Stimulated activated CD8-positive, alpha-beta memory T cell treated with anti-CD3 and anti-CD28 coated beads, Interleukin-4, amount 100 ng/mL, for 1 hour (primary cell): ENCODE measurements at places on chromosomes 7 and 10.

- no peak for DNase-seq
Observed at GRCh38 chr10:101140950-101141615, 10.0 kb downstream of the TLX1 start.

DNA sequence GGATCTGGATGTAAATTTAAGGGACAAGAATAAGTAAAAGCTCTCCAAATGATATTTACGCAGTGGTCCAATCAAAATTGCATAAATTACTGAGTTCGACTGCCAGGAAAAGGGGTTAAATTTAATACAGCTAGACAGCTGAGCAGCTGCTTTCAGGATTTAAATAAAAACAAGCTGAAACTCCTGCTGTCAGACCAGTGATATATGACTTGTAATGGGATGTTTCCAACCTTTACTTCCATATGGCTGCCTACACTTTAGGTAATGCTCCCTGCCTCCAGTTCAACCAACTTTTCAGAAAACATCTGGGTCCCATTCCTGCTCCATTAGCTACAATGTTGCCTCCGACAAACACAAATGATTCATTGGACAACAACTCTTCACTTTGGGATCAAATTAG, 326.3 kb upstream of the DGKB start:
- no peak for DNase-seq

GRCh38 chr10:116201011-116201410, 72.0 kb downstream of the GFRA1 start:
- no peak for DNase-seq

DNA sequence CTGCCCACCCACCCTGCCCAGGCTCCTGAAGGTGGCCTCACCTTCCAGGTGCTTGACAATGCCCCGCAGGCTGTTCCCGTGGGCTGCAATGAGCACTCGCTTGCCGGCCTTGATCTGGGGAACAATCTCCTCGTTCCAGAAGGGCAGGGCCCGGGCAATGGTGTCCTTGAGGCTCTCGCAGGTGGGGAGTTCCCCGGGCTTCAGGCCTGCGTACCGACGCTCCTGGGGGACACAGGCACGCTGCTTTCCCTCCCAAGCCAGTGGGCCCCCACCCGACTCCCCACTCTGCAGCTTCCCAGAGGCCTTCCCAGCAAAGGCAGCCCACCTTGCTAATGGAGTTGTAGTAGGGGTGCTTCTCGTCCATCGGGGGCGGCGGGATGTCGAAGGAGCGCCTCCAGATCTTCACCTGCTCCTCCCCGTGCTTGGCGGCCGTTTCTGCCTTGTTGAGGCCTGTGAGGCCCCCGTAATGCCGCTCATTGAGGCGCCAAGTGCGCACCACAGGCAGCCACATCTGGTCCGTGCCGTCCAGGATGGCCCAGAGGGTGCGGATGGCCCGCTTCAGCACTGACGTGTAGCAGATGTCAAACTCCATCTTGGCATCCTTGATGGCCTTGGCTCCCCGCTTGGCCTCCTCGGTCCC, 456 bp downstream of the PGAM2 start:
- DNase-seq, result no peak

GRCh38 chr7:30465811-30466180, 12.8 kb downstream of the NOD1 start:
- no peak for DNase-seq

- DNase-seq, result no peak
Observed at GRCh38 chr10:6811153-6811552, 231.1 kb upstream of the PRKCQ start.

- no peak for DNase-seq
Observed at GRCh38 chr10:70528741-70529362, 50.3 kb downstream of the PALD1 start.

- no peak for DNase-seq
Observed at GRCh38 chr10:97039538-97040247, 146.1 kb downstream of the SLIT1 start.

- no peak for DNase-seq
Observed at GRCh38 chr7:70630818-70631457, 501.0 kb upstream of the GALNT17 start.

DNA sequence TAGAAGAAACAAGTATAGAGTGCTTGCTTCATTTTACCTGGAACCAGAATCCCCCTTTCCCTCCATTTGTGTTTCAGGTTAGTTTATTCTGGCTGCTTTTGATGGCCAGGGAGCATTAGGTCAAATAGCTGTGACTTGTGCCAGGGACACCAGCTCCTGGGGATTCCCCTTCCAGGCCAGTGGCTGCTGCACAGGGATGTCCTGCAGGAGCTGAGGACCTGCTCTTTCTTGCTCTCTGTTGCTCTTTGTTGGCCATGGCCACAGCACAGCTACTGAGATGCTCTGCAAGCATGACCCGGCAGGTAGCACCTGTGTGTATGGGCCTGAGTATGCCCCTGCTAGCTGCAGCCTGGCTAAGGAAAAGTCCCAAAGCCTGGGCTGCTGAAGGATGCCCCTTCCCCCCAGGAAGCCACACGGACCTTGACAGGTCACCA, 208.9 kb downstream of the EBF3 start:
- no peak for DNase-seq

GRCh38 chr10:47449979-47450378, 33.9 kb downstream of the ANXA8 start:
- no peak for DNase-seq

DNA sequence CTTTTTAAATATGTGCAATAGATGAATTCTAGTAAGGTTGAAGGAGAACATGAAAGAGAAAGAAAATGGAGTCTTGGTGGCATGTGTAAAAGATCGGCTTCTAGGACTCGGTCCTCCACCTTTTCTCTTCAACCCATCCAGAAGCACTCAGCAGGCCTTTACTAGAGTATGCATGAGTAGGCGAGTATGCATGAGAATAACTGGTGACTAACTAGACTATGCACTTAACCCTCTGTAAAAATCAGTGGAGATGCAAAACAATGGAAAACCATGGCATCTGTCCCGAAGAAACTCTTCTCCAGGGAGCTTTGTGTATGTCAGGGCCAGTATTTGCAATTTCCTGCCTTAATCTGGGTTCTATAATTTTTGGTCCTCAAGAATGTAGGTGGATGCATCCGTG, 40.0 kb upstream of the GRB10 start:
- no peak for DNase-seq

GRCh38 chr7:127979113-127979727, 52.0 kb downstream of the LRRC4 start:
- no peak for DNase-seq

GRCh38 chr7:78218876-78219275, 420.3 kb downstream of the PHTF2 start:
- no peak for DNase-seq

DNA sequence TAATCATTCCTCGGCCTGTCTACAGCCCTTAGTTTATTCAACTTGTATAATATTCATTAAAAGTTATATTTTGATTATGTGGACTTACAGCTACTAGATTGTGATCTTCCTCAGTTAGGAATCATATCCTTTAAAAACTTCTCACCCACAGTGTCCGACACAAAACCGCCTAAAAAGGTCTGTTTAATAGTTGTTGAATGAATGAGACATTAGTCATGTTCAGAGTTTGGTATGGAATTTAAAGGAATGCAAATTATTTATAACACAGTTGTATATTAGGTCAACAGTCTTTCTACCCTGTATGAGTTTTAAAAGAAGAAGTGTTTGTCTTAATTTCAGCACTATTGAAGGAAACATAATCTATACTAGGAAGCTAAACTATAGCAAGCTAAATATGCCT, 390.0 kb downstream of the ARL4A start:
- no peak for DNase-seq

DNA sequence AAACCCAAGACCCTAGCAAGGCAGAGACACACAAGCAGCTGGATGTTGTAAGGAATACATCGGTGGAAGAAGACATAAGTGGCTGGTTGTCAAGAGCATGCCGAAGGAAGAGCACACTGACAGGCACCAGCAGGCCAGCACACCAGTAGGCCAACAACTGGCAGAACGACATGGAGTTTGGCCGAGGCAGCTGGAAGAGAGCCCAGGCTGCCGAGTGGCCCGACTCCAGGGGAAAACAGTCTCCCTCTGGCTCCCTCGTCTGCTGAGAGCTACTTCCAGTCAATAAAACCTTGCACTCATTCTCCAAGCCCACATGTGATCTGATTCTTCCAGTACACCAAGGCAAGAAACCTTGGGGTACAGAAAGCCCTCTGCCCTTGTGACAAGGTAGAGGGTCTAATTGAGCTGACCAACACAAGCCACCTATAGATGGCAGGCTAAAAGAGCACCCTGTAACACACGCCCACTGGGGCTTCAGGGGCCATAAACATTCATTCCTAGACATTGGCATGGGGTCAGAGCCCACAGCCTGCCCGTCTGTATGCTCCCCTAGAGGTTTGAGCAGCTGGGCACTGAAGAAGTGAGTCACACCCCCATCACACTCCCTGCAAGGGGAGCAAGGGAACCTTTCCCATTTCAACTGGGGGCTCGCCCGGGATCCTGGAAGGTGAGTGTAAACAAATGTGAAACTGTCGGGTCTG, 14.7 kb upstream of the TNS3 start:
- DNase-seq, result no peak

DNA sequence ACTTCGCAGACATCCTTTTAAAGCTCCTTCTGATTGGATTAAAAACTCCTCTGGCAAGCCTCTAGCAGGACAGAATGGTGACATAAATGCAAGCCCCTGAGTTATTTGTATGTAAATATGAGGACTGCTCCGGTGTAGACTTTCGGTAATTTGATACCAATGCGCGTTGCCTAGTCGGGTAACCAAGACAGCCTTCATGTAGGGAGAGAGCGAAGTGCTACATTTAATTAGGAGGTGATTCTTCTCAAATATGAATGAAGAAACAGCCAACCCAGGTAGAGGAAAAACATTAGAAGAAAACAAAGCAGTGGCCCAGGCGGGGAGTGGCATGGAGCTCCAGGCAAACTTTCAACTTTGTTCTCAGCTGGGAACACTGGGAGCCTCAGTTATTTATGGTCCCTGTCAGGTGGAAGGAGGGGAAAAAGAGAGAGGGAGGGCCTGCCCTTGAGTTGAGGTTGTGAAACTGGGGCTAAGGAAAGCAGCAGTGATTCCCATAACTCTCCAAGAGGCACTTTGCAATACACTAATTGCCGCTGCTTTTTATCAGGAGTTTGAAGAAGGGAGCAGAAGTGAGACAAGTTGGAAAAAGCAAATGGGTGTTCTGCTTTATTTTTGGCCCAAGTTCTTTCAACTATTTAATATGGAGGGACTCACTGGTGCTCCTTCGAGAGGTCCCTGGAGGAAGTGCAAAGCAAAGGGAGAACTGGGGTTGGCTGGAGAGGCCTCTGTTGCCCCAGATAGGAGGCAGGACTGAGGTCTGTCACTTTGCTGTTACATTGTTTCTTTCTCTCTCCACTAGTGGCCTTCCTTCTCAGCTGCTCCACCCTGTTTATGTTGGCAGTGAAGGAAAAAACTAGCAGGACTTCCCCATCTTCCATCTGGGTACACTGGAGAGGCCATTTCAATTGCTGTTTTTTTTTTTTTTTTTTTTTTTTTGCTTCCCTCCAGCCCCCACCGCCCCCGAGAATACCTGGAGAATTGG, 234.6 kb upstream of the CCDC6 start:
- no peak for DNase-seq

- DNase-seq, result no peak
Observed at GRCh38 chr7:12456506-12456905, 52.8 kb upstream of the VWDE start.

- no peak for DNase-seq
Observed at GRCh38 chr10:29344073-29344820, 55.4 kb downstream of the LYZL1 start.

- no peak for DNase-seq
Observed at GRCh38 chr7:69564454-69565417, 33.5 kb upstream of the AUTS2 start.

- DNase-seq, result no peak
Observed at GRCh38 chr10:118062798-118063238, 16.1 kb upstream of the RAB11FIP2 start.

- no peak for DNase-seq
Observed at GRCh38 chr7:31065021-31065593, 13.0 kb downstream of the ADCYAP1R1 start.

DNA sequence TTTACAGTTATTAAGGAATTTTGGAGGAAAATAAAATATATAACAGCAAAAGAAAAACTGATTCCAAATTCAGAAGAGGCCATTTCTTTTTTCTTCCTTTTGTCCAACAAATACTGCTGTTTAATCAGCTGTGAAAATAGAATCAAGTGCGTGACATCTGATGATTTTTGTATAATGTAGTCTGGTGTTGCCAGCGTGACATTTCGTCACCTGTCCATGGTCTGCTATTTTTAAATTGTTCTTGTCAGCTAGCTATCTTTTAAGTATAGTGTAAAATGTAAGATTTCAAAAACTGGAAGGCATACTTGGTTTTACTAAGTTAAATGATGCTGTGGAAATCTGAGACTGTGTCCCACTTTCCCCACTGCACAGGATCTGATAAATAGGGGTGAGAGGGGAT, 105.9 kb downstream of the CPEB3 start:
- DNase-seq, result no peak

DNA sequence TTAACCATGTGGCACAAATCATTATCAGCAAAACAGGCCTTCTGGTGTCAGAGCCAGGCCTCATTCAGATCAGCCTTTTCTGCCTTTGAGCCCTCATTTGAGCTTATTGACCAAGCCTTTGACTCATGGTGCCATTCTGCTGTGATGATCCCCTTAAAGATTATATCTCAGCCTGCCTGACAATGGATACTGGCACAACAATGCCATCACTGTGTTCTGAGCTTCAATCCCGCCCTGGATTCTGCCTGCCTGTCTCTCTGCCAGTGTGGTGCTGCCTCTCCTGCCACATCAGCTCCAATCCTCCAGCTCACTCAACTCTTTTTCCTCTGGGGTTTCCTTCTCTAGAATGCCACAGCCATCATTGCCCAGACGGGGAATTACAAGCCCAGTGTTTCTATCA, 52.6 kb downstream of the SRI start:
- no peak for DNase-seq

DNA sequence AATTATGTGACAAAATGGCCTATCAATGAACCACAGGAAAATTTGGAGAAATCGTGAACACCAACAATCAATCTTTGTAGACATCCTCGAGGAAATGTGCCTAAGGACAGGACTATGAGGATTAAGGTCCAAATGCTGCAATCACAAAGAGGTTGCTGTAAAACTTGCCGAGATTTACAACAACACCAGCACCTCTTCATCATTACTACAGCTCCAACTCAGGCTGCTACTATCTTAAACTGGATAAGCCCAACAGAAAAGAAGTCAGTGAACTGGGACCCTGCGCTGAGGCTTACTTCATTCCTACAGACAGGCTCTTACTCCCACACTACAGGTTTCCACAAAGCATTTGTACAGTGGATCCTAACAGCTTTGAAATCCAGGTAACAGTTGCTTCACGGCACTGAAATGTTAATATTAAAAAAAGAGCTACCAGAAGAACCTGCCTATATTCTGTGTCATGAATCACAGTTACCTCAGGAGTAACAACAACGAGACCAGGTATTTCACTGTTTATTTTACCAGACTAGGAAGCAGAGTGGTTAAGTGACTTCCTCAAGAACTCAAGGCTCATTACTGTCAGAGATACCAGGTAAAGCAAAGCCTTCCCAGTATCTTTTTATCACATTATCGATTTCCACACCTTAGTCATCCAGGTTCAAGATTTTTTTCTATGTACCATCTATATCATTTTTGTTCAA, 23.9 kb downstream of the CACUL1 start:
- DNase-seq, result no peak
